ENCODE measurements at places on chromosomes 16 and 17.

- peak; percentile 37 for DNase-seq
Measured at GRCh38 chr16:11303405-11304138, 22.4 kb upstream of the PRM1 start.

DNA sequence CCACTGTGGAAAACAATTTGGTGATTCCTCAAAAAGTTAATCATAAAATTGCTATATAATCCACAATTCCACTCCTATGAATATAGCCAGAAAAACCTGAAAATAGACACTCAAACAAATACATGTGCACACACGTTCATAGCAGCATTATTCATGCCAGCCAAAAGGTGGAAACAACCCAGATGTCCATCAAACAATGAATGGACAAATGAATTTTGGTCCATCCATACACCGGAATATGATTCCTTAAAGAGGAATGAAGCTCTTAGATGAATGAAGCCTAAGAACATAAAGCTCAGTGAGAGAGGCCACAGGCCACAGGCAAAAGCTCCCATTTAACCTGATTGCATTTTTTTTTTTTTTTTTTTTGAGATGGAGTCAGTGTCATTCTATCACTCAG, 114.6 kb upstream of the TNRC6C start:
- DNase-seq = no peak

DNA sequence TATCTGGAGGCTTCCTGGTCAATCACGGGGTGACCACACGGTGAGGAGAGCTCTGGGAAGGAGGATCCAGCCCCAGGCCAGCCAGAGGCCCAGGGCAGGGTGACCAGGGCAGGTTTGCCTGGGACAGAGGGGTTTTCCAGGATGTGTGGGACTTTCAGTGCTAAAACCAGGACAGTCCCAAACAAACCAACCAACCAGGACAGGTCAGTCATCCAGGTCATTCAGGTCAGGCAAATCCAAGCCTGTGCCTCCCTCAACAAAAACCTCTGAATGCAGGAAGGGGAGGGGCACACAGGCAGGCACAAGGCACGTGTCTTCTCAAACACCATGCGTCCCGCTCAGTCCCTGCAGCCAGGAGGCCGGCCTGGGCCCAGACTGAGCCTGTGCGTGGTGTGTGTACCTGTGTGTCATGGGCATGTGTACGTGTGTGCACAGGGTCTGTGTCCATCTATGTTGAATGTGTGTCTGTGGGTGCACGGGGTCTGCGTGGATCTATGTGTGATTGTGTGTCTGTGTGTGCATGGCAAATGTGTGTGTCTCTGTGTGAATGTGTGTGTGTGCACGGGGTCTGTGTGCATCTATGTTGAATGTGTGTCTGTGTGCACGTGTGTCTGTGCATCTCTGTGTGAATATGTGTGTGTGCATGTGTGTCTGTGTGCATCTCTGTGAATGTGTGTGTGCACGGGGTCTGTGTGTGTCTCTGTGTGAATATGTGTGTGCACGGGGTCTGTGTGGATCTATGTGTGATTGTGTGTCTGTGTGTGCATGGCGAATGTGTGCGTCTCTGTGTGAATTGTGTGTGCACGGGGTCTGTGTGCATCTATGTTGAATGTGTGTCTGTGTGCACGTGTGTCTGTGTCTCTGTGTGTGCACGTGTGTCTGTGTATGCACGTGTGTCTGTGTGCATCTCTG, 78.9 kb downstream of the RTN4RL1 start:
- DNase-seq = no peak

GRCh38 chr16:82783933-82784572, 157.3 kb downstream of the CDH13 start:
- DNase-seq = no peak

DNA sequence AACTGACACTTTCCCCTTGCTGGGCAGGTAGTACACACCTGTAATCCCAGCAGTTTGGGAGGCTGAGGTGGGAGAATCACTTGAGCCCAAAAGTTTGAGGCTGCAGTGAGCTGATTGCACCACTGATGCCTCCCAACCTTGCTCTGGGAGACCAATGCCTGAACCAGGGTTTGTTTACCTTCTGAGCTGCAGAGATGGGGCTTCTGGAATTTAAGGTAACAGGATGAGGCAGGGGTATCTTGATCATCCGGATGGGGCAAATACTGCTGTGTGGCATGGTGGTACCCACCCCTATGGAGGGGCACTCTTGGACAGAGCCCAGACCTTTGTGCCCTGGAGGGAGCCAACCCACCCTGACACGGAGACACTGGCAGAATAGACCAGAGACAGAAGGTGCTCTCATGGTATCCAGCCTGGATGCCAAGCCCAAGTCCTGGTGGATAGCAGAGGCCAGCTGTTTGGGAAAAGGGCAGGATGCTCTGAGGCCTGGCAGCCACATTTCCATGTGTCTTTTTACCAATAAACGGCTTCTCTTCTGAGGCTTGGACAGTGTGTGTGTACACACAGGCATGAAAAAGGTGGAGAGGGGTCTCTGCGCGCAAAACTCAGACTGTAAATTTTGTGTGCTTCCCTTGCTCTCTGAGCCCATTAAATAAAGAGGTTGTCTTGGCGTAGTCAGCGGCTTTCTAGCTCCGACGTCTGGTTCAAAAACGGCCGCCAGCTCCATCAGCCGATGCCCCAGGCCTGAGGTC, 4.4 kb downstream of the ZNF48 start:
- DNase-seq = no peak

DNA sequence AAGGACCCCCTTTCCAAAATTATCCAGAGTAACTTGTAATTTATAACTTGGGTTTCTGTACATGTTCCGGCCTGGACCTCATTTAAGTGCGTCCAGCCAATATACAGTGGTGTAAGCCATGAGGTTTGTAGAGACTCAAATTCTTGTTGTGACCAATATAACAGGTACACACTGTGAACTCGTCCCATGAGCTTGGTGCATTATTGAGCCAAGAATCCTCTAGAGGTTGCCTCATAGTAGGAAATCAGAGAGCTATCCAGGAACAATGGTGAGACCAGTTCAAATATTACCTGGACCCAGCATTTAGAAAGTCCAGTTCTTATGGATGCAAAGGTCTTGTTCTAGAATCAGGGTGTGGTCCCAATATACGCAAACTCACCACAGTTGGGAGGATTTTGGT, 138.2 kb downstream of the NPIPB5 start:
- DNase-seq = no peak

GRCh38 chr16:50539822-50540710, 8.1 kb upstream of the NKD1 start:
- DNase-seq = no peak

GRCh38 chr17:67021743-67022450, 22.5 kb upstream of the CACNG1 start:
- DNase-seq = no peak

- no peak for DNase-seq
Measured at GRCh38 chr17:59777033-59777432, 69.6 kb downstream of the VMP1 start.

DNA sequence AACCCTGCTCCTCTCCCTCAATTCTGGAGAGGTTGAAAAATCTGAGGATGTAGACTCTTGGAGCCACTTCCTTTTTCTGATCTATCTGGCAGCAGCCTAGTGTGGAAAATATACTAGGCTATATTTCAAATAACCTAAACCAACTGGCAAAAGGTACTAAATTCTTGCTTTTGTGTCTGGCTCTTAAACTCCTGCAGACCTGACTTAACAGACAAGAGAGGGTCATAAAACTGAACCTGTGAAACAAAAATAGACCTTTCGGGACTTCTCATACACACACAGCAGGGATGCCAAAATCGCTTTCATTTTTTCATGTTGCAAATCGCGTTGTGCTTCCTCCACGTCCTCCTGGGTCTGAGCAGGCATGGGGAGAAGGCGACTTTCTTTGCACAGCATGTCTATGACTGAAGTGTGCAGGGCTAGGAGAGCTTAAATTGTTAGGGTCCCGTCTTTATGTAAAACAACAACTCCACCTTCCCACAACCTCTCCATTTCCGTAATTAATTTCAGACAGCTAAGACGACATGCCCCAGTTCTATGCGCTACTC, 520.7 kb upstream of the PSMD7 start:
- no peak for DNase-seq

DNA sequence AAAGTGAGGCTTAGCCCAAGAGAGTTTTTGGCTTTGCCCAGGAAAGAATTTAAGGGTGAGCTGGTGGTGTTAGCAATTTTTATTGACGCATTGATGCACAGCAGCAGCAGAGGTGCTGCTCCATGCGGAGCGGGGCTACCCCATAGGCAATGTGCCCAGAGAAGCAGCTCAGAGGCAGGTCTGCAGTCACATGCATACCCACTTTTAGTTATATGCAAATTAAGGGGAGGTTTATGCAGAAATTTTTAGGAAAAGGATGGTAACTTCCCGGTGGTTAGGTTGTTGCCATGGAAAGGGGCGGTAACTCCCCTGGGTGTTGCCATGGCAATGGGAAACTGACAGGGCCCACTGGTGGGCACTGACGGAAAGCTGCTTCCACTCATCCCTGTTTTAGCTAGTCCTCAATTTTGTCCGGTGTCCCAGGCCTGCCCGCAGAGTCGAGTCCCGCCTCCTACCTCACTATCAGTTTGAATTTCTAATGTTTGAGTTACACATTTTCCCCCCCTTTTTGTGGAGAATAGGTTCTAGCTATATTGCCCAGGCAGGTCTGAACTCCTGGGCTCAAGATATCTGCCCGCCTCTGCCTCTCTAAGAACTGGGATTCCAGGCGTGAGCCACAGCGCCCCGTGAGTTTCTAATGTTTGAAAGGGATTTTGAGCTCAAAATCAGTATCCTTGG, 10.4 kb upstream of the GJD3 start:
- DNase-seq = no peak

DNA sequence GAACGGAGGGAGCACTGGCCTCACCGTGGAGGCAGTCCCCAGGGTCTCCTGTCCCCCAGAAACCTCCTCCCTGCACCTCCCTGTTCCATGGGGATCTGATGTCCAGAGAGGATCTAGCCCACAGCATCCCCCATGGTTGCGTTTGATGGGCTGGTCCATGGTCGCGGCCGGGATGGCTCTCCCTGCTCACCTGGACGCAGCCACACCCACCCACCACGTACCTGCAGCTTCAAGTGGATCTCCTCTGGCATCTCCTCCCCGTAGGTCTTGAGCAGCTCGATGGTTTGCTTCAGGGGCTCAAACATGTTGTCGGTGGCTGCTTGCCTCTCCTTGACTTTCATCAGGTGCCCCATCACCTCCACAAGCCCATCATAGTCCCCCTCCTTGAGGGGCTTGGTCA, 47.9 kb downstream of the DNAH17 start:
- DNase-seq = no peak

GRCh38 chr17:48624544-48625494, 1.3 kb downstream of the HOXB9 start:
- DNase-seq = peak; percentile 63

DNA sequence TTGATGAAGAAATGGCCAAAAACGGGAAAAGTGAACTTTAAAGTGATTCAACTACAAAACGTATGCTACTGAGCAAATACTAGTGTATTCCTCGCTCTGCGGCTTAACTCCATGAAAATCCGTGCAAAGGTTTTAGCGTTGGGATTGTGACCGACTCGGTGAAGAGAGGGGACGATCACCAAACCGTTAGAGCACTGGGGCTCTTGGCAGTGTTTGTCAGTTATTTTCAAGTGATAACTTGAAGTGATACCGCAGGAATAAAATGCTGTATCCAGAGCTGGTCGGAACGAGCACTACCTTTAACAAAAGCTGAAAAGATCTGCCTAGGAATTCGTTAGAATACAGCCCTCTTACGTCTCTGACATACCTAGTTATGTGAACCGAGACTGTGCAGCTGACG, 773 bp upstream of the PPM1D start:
- no peak for DNase-seq

DNA sequence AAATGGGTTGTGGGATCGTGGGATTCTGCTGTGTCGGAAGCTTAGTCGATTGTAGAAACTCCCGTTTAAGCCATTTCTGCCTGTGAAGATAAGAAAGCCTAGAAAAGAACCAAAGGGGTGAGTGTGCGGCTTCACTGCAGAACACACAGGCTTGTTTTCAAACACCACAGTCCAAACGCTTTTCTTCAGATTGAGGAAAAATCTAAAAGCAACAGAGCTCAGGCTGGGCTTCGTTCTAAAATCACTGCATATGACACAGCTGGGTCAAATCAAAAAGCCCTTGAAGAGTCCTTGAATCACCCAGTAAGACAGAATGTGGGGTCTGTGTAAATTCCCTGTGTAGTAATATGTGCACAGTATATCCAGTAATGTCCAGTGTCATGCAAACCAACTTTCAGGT, 25.7 kb downstream of the NUBP1 start:
- no peak for DNase-seq

GRCh38 chr17:27630607-27631410, at the start of gene LGALS9:
LGALS9 (plus strand) TSS chr17:27631188; CDS start chr17:27631266, 78 bp downstream.
- DNase-seq = no peak

- DNase-seq = peak; percentile 49
Measured at GRCh38 chr17:30476726-30477082, 504 bp upstream of the GOSR1 start.

DNA sequence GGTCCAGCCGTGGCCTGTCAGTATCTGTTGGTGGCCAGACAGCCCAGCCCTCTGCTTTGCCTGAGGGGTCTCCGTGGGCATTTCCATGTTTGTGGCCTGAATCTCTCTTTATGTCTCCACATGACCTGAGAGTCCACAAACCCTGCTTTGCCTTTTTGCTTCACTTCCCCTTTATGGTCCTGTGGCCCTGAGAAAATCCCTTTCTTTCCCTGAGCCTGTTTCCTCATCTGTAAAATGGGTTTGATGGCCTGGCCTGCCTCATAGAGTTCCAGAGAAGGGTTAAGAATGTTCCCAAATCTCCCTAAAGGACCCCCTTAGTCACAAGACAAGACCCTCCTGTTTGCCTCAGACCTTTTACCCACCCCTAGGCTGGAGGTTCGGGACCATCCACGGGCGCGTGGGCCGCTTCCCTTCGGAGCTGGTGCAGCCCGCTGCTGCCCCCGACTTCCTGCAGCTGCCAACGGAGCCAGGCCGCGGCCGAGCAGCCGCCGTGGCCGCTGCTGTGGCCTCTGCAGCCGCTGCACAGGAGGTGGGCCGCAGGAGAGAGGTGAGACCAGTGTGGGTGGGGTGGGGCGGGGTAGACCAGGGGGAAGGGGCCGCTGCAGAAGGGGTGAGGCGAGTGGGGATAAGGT, 26.2 kb upstream of the ALKBH5 start:
- no peak for DNase-seq

DNA sequence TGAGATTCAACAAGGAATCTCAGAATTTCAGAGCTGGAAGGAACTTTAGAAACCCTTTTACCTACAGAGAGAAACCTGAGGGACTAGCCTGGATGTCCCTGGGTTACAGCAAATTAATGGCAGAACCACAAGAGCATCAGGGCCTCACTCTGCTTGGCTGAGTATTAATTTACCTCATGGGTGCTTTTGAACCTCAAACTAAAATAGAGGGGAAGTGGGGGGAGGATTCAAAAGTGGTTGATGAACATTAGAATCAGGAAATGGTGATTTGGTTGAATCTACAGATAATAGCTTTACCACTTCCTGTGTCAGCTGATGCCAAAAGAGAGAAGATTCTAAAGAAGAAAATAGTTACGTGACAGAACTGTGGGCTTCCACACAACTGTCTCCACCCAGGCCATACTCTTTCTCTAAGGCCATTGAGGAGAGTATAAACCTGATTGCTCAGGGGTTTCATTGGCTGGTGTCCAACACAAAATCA, 11.3 kb upstream of the SKAP1 start:
- DNase-seq = no peak

GRCh38 chr16:2946649-2947048, 17.4 kb upstream of the KREMEN2 start:
- no peak for DNase-seq

- no peak for DNase-seq
Measured at GRCh38 chr16:53309457-53309856, 124.8 kb upstream of the RBL2 start.

- DNase-seq = no peak
Measured at GRCh38 chr17:40110026-40110845, 9.8 kb upstream of the NR1D1 start.
